ENCODE measurements at places on chromosomes 12 and 14.

- no peak for DNase-seq
These were observed 115.2 kb downstream of the KSR2 start for GRCh38 chr12:117853600-117853999.

DNA sequence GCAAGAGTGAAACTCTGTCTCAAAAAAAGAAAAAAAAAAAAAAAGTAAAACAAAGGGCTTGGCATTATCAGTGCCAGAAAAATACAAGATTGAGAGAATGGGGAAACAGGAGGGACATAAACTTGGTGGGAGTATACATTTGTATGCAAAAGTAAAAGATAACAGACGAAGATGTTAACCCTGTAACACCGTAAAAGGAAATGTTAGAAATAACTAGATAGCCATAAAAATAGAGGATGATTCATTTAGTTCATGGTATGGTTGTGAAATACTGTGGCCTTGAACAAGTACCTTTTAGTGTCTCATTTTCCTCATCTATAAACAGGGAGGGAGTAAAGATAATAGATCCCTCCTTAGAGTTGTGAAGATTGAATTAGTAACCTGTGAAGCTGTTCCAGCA is 33.3 kb downstream of the ATP2A2 start:
- peak; percentile 25 for DNase-seq

DNA sequence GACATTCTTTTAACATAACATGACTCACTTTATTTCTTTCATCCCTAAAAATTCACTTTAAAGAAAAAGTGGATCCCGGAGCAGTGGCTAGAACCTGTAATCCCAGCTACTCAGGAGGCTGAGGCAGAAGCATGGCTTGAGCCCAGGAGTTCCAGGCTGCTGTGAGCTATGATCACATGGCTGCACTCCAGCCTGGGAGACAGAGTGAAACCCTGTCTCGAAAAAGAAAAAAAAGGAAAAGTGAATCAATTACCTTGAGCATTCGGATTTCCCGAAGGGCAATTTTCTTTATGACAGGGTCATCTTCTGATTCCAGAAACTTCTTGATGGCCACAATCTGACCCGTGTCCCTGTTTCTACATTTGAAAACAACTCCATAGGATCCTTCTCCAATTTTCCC is 1.2 kb downstream of the CDKL1 start:
- peak; percentile 7 for DNase-seq

DNA sequence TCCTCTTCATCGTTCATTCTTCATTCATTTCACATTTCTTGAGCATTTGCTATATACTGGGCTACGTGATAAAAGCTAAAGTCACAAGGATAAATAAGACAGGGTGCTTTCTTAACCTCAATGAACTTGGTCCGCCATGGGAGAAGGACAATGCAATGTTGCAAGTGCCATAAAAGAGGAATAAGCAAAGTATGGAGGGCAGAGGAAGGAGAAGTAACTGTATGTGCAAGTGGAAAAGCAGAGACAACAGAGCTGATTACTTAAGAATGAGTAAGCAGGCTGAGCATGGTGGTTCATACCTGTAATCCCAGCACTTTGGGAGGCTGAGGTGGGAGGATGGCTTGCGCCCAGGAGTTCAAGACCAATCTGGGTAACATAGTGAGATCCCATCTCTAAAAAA is 14.4 kb downstream of the AREL1 start:
- no peak for DNase-seq

GRCh38 chr12:109302358-109302757 is 6.7 kb downstream of the FOXN4 start:
- DNase-seq: no peak

DNA sequence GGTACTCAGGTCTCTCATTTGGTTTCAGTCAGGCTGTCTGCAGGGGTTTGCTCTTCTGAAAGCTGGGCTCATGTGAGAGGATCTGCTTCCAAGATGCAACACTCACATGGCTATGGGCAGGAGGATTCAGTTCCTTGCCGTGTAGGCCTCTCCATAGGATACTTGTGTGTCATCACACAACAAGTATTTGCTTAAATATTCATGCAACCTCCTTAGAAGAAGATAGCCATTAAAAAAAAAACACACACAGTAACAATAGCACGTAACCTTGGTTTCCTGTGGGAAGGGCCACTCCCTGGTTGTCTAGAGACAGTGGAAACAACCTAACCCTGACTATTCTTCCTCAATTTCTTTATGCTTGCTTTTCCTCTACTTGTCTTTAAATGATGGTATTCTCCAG is 31.8 kb upstream of the CLEC4E start:
- DNase-seq: no peak

DNA sequence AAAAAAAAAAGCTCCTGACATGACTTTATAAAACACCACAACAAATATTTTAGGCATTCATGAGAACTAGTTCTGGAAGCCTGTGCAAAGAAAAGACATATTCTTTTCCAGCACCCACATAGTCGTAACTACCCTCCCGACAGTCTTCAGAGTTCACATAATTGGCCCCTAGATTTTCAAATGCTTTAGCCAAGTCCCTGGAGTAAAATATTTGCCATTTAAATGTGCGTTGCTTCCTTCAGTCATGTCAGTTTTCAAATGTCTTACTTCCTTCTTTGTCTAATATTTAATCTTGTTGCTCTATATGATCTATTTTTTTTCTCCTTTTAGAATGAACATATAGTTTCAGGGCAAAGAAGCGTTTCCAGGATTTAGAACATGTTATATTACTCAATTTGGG is 66.8 kb upstream of the KRAS start:
- no peak for DNase-seq

DNA sequence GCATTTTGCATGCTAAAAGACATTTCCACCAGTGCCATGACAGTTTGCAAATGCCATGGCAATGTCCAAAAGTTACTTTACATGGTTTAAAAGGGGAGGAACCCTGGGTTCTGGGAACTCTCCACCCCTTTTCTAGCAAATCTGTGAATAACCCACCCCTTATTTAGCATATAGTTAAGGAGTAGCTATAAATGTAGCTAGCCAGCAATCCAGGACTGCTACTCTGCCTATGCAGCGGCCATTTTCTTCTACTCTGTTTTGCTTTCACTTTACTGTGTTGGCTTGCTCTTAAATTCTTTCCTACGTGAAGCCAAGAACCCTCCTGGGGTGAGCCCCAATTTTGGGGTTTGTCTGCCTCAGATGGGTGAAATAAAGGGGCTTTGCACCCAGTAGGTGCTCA is 141.0 kb downstream of the PTPN11 start:
- no peak for DNase-seq

DNA sequence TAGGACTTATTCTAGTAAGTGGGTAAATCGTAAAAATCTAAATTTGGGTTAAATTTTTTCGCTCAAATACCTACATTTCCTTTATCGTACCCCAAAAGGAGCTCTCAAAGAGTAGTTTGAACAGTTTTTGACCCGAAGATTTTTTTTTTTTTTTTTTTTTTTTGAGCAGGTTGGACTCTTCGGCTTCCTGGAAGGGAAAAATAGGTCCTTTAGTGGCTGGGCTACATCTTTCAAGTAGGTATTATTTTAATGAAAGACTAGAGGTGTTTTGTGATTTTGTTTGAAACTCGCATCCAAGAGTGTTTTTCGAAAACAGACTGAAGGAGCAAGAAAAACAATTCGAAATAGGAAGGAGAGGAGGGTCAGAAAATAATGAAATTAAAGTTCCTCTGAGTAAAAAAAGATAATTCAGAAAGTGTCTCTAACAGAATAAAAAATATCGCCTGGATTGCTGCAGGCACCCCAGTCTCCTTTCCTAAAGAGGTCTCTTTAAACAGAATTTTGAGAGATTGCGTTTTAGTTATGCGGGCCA is 6.0 kb downstream of the CDKN1B start:
- DNase-seq: no peak

GRCh38 chr14:35341751-35342488 is 49.7 kb downstream of the PSMA6 start:
- peak; percentile 92 for DNase-seq

DNA sequence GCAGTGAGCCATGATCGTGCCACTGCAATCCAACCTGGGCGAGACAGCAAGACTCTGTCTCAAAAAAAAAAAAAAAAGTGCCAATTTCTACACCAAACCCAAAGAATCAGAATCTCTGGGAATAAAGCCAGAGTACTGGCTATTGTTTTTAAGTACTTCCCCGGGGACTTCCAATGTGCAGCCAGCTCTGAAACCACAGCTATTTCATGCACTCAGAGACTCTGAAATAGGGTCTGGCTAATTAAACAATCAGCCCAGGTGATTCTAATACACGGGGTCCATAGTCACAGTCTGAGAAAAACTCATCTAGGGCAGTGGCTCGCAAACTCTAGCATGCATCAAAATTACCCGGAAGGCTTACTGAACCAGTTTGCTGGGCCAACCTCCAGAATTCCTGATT is 56.3 kb downstream of the SIX6 start:
- peak; percentile 56 for DNase-seq

DNA sequence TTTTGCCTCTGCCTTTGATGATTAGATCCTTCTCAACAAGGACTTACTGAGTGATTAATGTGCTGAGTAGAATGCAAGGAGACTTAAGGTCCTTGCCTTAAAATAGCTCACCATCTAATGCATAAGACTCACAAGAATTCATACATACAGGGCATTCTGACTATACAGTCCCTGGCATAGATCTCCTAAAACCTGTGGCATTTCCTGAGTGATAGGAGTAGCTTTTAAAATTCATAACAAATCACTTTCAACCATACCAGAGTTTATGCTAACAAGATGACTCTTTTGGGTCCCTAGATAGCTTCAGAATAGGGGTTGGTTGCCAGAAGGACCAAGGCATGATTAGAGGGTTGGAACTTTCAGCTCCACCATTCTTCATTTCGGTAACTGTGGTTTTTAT is 48.8 kb downstream of the STXBP6 start:
- DNase-seq: peak; percentile 13

GRCh38 chr12:87427770-87428169 is 601.4 kb downstream of the C12orf50 start:
- no peak for DNase-seq

DNA sequence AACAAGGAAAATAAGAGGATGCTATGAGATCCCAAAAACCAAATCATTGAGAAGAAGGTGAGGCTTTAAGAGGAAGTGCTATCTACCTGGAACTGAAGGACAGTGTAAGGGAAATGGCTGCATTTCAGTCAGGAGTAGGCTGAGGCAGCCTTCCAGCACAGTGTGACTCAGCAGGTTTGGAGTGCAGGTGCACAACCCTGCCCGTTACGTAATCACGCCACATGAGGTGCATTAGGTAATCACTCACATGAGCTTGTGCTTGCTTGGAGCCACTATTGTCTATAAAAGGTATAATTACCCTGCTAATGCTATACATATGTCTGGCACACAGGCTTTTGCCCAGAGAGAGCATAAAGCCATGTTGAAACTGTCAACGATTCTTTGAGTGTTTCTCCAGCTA is 74.9 kb downstream of the DIO2 start:
- DNase-seq: no peak

DNA sequence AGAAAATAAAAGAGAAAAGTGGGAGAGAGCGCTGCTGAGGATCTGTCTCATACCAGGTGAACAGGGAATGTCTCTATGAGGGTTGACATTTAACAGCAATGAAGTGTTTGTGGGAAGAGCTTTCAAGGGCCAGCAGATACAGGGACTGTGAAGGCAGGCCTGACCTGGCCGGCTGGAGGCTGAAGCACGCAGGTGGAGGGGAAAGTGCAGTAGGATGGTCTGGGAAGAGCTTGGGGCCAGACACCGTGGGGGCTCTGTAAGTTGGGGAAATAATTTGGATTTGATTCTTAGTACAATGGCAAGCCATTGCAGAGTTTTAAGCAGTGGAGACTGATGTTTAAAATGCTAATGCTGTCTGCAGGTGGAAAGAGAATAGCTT is 23.8 kb upstream of the DHRS2 start:
- no peak for DNase-seq

GRCh38 chr12:58633479-58633878 is 286.8 kb downstream of the LRIG3 start:
- peak; percentile 84 for DNase-seq

GRCh38 chr12:105805730-105806399 is 332.9 kb downstream of the NUAK1 start:
- DNase-seq: no peak

DNA sequence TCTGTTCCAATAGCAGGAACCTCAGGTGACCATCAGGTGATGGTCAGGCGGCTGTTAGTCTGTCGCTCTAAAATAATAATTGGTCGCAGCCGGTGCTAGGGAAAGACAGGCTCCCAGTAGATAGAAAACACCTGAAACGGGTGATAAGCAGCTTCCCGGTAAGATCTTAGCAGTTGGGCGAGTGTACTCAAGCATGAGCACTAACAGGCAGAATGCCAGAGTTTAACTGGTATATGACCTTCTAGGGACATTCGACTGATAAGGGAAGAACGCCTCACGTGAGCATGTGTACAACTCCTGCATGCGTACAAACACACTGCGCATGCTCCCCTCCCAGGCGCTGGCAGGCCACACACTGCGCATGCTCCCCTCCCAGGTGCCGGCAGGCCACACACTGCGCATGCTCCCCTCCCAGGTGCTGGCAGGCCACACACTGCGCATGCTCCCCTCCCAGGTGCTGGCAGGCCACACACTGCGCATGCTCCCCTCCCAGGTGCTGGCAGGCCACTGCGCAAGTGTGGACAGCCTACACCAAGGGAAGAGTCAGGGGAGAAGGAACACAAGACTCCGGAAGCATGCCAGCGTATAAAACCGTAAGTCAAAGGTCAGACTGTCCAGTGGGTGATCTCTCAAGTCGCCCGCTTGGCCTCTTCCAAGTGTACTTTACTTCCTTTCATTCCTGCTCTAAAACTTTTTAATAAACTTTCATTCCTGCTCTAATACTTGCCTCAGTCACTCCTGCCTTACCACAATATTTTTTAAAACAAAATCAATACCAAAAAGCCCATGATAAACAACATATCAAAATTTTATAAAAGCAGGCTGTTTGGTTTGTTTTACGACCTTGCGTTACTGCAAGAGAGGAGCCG is 24.5 kb downstream of the GPRC5D start:
- peak; percentile 58 for DNase-seq

DNA sequence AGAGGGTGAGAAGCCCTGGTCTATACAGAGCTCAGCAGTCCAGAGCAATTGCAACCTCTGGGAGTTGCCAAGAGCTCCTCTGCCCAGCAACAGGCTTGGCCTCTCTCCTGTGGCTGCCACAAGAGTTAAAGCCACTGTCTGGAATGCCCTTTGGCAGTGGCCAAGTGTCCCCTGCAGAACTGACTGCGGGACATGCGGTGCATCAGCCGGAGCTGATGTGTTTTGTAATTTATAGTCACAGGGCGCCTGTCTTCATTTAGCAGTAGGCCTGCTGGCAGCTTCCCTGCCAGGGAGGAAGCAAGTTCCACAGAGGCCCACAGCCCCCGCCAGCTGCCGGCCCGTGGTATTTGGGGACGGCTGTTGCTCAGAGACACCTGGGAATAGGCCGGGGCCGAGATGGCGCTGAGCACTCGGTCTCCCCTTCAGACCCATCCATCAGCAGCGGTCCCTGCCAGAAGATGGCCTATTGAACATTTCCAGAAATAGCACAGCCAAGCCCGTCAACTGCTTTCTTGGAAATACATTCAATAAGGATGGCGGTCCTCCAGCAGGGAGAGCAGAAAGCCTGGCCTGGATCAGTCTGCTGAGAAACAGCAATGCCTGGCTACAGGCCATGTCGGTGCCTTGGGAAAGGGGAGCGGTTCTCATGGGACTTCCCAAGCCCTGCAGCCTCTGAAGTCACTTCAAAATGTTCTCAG is 217.4 kb downstream of the CRADD start:
- peak; percentile 13 for DNase-seq
